ENCODE measurements at places on chromosomes 4 and X.
A peak's percentile ranks its signal among the peaks of the same experiment; 100 is the strongest.

DNA sequence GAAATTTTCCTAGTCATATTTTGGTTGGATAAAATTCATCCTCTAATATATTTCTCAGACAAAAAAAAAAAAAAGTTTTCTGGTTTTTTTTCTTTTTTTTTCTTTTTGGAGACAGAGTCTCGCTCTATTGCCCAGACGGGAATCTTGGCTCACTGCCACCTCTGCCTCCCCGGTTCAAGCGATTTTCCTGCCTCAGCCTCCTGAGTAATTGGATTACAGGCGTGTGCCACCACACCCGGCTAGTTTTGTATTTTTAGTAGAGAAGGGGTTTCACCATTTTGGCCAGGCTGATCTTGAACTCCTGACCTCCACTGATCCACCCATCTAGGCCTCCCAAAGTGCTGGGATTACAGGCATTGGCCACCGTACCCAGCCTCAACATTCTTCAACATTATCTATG lies 432.7 kb upstream of the PABPC4L start:
- DNase-seq: no peak

GRCh38 chr4:1321946-1322650 lies 24.9 kb upstream of the UVSSA start:
- DNase-seq: no peak

GRCh38 chr4:55742655-55743202 lies 76.9 kb upstream of the EXOC1L start:
- DNase-seq: no peak

DNA sequence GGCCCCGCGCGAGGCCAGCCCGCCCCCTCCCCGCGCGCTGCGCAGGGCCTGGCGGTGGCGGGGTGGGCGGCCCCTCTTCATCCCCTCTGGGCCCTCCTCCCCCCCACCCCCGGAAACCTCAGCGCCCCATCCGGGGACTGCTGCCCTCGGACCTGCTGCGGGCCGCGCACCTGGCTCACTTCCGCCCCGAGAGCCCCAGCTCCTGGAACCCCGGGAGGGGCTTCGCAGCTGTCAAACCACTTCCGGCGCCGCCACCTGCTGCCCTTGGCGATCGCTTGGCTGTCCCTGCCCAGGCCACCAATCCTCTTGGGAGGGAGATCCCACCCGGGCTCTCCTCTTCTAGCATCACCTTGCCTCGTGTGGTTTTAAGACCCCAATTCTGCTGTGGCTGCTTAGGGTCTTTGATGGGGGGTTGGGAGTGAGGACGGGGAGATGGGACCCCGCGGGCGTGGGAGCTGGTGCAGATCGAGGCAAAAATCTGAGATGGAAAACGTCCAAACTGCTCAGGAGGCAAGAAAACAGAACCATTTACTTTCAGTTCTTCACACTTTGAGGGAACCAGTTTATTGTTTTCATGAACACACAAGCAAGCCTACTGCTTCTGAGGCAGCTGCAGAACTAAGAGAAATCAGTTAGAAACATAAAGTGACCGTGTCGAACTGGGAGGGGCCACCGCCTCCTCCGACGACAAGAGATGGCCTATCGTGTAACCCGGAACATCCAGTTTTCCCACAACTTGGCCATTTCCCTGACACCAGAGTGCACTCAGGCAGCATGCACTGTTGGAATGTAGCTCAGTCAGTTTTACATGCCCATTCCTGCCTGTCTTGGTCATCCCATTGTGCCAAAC lies 754 bp downstream of the MTMR1 start:
- DNase-seq: peak; percentile 74

DNA sequence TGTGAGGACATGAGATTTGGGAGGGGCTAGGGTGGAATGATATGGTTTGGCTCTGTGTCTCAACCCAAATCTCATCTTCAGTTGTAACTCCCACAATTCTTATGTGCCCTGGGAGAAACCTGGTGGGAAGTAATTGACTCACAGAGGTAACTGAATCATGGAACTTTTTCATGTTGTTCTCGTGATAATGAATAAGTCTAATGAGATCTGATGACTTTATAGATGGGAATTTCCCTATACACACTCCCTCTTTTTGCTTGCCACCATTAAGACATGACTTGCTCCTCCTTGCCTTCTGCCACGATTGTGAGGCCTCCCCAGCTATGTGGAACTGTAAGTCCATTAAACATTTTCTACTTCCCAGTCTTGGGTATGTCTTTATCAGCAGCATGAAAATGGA lies 253.2 kb upstream of the GK2 start:
- DNase-seq: no peak

DNA sequence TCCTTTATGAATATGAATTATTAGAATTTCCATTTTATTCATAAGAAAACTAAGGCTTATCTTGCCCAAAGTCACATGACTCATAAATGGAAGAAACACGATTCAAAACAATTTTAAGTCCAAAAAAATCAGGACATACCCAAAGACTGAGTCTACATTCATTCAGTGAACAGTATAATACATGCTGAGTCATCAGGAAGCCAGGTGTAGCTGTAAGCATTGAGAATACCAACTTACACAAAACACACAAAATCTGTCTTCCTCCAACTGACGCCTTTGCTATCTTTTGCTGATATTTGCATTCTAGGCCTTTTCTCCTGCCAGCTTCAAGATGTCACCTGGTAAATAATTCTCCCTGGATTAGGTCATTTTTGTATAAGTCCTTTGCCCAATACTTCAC lies 520.1 kb upstream of the GALNT7 start:
- DNase-seq: no peak

- no peak for DNase-seq
These were observed 65.5 kb downstream of the CRMP1 start for GRCh38 chr4:5827108-5828004.

- no peak for DNase-seq
These were observed 20.2 kb downstream of the CLCN4 start for GRCh38 chrX:10177004-10177396.

DNA sequence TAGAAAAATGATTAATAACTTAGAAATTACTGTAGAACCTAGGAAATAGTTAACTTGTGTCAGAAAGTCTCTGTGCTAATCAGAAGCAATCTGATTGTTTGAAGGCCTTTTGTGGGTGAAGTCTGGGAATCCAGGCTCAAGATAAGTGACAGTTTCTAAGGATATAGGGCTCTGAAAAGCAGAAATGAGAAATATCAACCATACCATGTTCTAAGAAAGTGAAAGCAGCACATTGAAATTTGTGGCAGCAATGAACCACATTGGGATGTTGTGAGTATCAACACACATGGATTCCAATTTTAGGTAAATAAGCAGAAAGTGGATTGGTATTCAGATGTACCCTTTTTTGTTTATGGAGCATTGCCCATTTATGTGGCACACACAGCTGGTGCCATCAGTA lies 464.6 kb downstream of the IL15 start:
- DNase-seq: no peak

DNA sequence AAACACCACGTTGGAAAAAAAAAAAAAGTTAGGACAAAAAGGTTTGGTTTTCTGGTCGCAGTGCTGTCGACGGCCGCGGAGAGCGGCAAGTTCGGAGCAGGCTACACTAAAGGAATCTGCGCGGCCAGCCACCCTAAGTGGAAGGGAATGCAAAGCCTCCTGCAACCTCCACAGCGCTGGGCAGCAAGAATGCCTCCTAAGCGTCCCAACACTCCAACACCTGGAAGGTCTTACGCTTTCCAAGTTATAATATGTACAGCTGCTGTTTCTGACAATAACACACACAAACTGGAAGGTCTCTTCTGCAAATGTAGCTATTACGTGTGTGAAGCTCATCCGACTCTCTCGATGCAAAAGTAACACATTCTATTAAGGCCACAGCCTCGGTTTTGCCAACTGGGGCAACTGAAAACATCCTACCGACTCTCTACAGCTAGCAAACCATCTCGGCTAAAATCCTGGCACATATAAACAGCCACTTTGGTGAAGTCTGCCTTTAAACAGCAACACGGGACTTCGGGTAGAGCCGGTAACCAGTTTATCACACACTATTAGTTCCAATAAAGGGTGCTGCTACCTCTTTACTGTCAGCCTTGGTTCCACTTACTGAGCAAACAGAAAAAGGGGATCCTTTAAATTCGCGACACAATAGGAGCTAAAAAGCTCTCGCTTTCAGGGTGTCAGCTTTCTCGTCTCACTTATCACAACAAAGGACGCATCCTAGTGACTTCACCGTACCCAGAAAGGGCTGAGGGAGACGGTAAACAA lies 895 bp downstream of the SMIM14 start:
- peak; percentile 31 for DNase-seq

DNA sequence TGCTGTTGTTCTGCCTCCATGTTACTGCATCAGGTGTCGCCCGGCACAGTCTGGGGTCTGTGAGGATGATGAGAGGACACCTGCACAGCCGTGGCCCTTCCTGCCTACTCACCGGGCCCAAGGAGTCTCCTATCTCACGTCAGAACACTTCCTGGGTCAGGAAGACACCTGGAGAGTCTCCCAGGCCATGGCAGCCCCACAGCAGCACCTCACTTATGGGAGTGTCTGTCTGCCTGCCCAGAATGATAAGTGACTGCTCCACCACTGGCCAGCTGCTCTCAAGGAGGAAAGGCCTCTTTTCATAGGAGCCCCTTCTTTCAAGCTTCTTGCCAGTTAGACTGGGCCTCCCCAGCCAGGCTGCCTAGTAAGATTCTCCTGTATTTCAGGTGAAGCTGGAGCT lies 56.1 kb downstream of the NELFA start:
- DNase-seq: no peak

GRCh38 chrX:152873361-152873760 lies 24.5 kb upstream of the ZNF185 start:
- DNase-seq: no peak

GRCh38 chr4:111330786-111331185 lies 707.9 kb upstream of the PITX2 start:
- no peak for DNase-seq

DNA sequence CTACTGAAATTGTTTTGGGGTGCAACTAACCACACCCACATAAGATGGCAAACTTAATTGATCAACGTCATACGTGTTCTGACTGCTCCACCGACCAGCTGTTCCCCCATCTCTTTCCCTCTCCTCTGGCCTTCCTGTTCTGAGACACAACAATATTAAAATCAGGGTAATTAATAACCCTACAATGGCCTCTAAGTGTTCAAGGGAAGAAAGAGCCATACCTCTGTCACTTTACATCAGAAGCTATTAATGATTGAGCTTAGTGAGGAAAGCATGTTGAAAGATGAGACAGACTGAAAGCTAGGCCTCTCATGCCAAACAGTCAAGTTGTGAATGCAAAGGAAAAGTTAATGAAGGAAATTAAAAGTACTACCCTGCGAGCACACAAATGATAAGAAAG lies 173.9 kb upstream of the FTHL17 start:
- no peak for DNase-seq

- DNase-seq: no peak
These were observed 413.6 kb downstream of the TRIML1 start for GRCh38 chr4:188552741-188553275.

DNA sequence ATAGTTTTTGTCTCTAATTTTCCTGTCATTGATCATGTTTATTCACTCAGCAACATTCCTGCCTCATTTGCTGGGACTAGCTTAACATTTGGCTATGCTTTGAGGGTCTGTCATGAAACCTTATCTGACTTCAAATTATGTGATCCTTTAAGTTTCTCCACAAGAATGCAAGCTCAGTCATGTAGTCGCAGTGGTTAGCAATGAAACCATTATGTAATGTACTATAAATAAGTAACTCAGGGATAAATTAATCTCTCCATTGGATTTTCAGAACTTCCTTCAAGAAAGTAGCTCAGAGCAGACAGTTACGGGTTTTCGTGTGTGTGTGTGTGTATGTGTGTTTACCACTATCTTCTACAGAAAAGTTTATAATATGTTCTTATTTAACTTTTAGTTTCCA lies 993.6 kb downstream of the ADGRL3 start:
- DNase-seq: no peak

- no peak for DNase-seq
These were observed at the start of gene CLDN22 for GRCh38 chr4:183320211-183321059. TSS of gene CLDN22 (minus strand) at chr4:183320276. CDS start at chr4:183320218, 58 bp downstream.

- DNase-seq: no peak
These were observed 256.9 kb downstream of the ADAMTS3 start for GRCh38 chr4:72312032-72312650.

GRCh38 chr4:138070816-138071215 lies 171.3 kb downstream of the SLC7A11 start:
- DNase-seq: no peak

Measured in CD4-positive, alpha-beta T cell treated with Interleukin-12 subunit alpha and Interleukin-12 subunit beta, for 1 hour (primary cell).